ENCODE measurements at places on chromosomes 2 and 18.

DNA sequence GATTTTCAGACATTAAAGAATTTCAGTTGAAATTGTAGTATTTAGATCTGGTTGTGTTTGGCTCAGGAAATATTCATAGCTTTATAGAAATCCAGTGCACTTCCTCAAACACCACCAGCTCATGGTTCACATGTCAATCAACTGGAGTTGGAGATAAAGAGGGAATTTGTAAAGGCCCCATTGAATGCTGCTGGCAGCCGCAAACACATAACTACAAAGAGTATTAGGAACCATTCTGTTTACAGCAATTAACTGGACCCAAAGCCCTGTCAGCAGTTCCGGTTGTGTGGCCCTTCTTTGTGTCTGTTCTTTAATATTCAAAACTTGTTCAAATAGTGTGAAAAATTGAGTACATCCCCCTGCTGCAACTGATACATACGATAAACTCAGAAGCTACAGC lies 107.4 kb upstream of the LRRTM4 start:
- DNase-seq, result no peak

DNA sequence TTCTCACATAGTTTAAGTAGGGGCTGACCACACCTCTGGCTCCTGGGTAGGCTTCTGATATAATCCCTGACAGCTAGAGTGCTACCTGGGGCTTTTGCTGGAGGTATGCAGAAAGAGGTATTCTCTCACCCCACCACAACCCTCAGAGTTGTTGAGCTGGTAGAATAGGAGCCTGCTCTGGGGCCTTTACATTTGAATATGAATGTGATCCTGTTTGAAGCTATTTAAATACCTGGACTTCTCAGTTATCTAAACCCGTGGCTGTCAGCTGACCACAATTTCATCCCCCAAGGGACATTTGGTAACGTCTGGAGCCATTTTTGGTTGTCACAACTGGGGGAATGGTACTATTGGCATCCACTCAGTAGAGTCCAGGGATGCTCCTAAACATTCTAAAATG lies 669.1 kb downstream of the SATB2 start:
- DNase-seq, result no peak

DNA sequence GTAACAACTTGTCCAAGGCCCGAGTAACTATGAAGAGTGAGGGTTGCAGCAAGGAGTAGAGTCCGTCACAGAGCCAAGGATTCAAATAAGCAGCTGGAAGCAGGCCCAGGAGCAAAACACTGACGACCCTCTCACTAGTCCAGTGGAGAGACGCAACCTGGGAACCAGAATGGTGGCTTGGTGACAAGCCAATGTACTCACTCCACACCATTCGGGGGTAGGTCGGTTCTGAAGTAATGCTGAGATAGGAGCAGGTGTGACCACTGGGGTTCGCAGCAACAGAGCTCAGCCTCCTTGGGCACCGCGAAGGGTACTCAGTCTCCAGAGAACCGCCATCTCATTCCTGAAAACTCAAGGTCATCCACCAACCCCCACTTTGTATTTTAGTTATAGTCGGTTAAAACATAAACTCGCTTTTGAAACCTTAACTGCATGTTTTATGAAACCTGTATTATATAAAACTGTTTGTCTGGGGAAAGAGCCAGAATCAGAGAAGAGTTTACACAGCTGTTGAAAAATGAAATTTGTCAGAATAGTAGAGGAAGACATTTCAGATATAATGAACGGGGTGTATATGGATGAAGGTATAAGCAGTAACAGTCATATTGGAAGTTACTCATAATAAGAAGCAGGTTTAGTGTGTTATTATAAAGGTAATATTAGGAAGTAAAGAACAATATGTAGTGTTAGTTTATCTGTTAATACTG lies 8.6 kb downstream of the ANKRD62 start:
- DNase-seq, result no peak

DNA sequence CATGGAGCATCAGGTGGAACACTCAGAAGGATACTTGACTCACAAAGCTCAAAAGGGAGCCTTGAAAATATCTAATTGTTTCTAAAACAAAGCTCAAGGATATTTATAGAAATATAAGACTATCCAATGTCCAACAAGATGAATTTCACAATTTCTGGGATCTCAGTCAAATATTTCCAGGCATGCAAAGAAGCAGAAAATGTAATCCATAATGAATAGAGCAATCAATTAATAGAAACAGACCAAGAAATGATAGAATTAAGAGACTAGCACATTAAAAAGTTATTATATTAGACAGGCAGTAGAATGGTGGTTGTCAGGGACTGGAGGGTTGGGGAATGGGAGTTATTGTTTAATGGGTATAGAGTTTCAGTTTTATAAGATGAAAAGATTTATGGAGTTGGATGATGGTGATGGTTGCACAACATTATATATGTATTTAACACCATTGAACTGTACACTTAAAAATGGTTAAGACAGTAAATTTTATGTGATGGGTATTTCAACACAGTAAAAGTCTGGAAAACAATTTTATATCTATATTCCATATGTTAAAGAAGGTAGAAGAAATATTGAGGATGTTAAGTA lies 189.9 kb upstream of the PIEZO2 start:
- no peak for DNase-seq

DNA sequence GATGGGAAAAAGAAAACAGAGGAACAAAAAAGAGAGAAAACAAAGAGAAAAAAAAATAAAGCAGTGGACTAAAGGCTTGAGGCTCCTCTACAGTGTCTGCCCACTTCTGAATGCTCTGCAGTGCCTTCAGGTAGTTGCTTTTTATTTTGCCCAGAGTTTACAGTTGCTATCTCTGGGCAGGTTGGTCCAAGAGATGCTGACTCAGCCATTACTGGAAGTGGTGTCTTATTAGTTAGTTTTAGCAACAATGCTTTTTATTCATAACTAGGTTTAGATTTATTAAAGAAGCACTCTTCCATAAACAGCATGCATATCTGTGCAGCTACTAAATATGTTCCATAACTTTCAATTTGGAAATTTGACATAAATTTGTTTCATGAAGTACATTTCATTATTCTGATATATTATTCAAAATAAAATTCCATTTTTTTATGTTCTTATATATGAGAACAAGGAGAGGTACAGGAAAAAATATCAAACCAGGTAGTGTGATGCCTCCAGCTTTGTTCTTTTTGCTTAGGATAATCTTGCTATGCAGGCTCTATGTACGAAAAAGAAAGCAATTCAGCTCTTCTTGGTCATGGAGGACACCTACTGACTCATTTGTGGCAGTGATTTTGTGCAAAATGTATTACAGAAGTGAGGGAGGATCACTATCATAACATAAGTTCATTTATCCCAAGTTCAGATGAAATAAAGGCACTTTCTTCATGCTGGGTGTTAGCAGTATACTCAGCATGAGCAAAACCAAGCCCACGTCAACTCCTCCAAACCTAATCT lies 69.5 kb downstream of the RPIA start:
- DNase-seq, result no peak

GRCh38 chr2:64668542-64668941 lies 14.8 kb upstream of the SERTAD2 start:
- DNase-seq, result no peak

- no peak for DNase-seq
These were observed 516.5 kb upstream of the NETO1 start for GRCh38 chr18:73384246-73384645.

- DNase-seq, result no peak
These were observed 173.9 kb upstream of the CXCR4 start for GRCh38 chr2:136291871-136292270.

DNA sequence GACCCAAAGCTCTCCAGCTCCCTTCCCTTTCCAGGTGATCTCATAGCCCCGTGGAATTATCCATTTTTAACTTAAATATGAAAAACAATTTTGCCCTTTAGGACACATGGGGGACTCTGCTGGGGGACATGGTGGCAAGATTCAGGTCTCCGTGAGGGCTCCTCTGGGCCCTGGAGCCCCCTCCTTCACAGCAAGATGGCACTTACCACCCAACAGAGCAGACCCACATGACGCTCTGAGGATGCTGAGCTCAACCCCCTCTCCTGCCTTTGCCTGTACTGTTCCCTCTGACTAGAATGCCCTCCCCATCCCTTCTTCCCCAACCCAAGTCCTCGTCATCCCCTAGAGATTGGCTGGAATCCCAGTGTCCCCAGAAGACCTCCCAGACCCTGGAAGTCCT lies 17.2 kb downstream of the TEX51 start:
- DNase-seq, result no peak

GRCh38 chr18:57715671-57716070 lies 87.4 kb downstream of the ATP8B1 start:
- no peak for DNase-seq

GRCh38 chr2:208648368-208648767 lies 241.8 kb downstream of the PTH2R start:
- DNase-seq, result no peak

DNA sequence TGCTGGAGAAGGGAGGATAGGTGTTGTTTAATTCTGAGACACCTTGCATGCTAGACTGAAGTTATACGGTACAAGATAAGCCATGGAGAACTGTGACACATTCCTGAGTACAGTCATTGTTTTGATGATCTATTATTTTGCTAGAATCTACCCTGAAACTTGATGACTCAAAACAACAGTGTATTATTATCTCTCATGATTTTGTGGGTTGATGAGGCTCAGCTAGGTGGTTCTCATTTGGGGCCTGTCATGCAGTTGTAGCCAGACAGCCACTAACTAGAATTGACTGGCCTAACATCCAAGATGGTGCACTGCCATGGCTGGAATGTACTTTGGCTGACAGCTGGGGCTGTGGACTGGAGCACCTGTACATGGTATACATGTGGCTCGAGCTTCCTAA lies 5.4 kb upstream of the IL1R1 start:
- DNase-seq, result peak; percentile 70

DNA sequence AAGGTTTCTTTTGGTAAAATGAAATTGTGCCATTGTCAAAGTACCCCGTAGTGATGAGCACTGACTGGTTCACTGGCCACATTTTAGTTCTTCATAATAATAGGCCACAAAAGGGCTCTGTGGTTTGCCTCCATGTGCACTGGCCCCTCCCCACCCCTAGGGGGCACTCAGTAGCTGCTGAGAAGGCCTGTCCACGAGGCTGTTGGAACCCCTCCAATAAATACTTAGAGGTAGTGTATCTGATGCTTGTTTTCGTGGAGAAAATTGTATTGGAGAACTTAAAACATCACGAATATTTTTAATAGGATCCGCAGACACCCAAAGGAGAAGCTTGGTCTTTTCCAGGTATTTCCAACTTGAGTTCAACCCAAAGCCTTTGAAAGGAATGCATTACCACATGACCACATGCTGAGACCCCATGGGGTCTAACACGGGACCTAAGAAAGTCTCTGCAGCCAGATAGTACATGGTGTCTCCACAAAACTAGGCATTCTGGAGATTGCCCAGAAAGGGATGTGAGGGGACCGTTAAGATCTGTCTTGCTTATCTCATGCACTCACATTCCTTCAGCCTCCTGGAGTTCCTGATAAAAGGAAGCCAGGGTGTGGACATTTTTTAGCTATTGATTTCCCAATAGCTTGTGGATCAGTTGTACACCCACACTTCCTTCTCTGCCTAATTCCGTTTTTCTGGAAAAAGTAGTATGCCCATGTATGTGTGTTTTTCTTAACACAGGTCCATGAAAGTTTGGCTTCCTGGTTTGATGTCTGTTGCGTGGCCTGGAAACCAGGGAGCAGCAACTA lies 28.5 kb upstream of the NOSTRIN start:
- peak; percentile 12 for DNase-seq

Data from stimulated activated CD4-positive, alpha-beta T cell treated with anti-CD3 and anti-CD28 coated beads, Interleukin-4, amount 100 ng/mL, for 24 hours (primary cell).